ENCODE measurements at places on chromosomes 7 and 10.

GRCh38 chr10:79445977-79446757 lies 743 bp upstream of the ZCCHC24 start:
- DNase-seq, result no peak

DNA sequence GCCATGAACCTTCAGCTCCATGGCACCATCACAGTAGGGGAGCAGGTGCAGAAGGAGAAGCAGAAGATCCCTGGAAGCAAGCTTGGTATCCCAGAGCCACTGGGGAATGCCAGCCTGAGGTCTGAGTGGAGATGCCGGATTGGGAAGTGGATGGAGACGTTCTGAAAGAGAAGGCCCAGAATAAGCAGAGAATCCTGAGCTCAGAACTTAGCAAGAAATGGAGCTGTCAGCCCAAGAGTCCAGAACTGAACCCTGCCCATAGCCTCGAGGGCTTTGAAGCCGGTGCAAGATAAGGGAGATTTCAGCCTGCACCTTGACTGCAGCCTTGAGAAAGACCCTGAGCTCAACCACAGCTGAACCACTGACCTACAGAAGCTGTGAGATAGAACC lies 13.9 kb upstream of the GDF10 start:
- DNase-seq, result no peak

GRCh38 chr10:103244666-103245271 lies 918 bp upstream of the RPEL1 start:
- peak; percentile 80 for DNase-seq

DNA sequence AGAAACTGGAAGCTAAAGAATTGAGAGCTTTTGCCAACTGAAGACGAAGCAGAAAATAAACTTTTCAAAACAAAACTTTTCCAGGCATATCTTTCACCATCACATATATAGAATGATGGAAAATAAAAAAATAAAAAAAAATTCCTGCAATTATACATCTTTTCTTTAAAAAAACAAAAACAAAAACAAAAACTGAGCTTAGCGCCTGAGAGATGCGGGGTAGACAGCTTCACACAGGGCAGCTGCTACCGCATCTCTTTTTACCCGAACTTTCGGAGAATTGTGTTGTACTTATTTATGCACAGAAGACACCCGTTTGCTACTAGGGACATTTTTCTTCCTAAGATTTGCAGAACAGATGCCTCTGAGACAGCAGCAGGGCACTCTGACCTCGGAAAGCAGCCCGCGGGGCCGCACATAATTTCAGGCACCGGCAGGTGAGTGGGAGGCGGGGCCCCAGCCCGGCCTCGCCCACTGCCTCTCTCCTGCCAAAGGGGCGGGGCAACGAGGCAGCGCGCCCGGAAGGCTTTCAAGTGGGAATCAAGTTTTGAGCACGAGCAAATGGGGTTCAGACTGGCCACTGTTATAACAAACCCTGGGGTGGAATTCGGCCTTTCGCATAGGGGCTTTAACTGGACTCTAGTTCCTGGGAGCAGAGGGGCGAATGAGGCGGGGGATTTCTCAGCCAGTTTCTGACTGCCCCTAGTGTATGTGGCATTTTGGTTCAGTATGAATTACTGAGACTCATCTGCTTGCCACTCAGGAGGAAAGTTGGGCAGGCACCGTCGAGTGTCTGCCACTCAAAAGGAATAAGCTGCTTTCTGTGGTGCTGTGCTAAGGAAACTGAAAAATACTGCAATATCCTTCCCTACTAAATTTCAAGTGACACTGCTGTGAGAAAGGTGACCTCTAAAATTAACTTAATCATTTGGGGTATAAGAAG lies 18.5 kb upstream of the FAM133B start:
- no peak for DNase-seq

DNA sequence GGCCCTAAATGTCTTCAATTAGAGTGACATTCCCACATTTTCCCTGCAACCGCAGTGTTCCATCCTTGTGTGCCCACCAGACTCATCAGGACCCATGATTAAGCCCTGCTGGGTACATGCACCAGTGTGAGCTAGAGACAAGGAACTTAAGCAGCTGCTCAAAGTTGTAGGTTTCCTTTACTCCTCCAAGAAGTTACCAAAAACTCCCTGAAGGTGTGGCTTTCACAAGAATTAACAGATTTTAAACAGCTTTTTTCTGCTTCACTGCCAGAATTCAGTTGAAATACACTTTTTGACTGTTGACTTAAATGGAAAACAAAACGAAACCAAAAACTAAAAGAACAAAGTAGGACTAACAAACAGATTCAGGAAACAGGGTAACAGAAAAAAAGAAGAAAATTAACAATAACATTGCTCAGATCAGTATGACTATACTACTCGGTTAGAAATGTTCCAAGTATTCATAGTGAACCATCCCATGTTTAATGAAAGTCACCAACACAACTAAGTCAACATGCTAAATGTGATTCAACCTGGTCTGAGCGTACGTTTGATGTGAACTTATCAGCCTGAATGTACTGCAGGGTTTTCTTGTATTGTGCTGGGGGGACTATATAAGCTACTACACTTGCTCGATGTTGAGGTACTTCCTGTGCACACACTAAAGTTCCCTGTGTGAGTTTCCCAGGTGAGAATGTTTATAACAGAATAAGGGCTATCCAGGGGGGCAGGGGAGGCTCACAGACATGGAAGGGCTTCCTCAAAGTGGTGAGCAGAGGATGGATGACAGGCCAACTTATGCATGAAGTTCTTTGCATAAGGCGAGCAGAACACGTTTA lies 22.2 kb downstream of the SLC37A3 start:
- DNase-seq, result no peak

Measured in astrocyte of the spinal cord (primary cell).